ENCODE measurements at places on chromosomes 6 and 20.

DNA sequence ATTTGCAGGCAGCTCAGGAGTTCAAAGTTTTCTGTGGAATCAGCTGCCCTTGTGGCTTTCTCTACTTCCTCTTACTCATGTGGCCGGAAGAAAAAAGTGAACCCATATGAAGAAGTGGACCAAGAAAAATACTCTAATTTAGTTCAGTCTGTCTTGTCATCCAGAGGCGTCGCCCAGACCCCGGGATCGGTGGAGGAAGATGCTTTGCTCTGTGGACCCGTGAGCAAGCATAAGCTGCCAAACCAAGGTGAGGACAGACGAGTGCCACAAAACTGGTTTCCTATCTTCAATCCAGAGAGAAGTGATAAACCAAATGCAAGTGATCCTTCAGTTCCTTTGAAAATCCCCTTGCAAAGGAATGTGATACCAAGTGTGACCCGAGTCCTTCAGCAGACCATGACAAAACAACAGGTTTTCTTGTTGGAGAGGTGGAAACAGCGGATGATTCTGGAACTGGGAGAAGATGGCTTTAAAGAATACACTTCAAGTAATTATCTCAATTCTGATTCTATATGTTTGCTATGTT, 1.1 kb downstream of the MGME1 start:
- peak; percentile 82 for DNase-seq

DNA sequence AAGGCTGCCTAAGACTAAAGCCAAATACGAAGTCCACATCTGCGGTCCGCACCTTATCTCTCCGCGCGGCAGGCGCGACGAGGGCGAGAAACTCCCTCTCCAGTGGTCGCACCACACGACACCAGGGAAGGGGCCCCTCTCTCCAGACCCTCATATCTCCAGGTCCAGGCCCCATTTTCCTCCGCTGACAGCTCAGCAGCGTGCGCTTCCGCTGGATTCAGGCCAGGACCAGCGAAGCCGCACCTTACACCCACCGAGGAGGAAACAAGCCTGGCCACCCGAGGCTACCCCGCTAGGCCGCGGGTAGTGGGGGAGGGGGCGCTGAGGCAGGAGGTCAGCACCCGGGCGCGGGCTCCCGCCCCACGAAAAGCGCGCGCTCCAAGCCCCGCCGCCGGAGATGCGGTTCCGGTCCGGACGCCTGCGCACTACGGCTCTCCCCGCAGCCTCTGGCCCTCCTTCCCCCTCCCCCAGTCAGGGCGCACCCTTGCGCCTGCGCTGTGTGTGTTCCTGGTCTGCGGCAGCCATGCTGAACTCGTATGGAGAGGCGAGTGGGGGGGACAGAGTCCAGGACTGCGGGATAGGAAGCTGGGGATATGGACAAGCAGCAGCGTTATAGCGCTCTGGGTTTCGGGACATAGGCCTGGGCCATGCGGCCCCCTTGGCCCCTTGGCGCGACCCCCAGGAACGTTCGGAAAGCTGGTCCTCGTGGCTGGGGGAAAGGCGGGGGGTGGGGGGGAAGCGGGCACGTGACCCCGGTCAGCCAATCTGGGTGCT, at the start of gene BRD2:
Gene BRD2 (plus strand): TSS at position 502 of the 774 bp plus-strand sequence. CDS start 4,305 bp downstream, outside the sequence.
- peak; percentile 88 for DNase-seq

- DNase-seq = no peak
These were observed 402.6 kb downstream of the BCKDHB start for GRCh38 chr6:80508885-80509630.

DNA sequence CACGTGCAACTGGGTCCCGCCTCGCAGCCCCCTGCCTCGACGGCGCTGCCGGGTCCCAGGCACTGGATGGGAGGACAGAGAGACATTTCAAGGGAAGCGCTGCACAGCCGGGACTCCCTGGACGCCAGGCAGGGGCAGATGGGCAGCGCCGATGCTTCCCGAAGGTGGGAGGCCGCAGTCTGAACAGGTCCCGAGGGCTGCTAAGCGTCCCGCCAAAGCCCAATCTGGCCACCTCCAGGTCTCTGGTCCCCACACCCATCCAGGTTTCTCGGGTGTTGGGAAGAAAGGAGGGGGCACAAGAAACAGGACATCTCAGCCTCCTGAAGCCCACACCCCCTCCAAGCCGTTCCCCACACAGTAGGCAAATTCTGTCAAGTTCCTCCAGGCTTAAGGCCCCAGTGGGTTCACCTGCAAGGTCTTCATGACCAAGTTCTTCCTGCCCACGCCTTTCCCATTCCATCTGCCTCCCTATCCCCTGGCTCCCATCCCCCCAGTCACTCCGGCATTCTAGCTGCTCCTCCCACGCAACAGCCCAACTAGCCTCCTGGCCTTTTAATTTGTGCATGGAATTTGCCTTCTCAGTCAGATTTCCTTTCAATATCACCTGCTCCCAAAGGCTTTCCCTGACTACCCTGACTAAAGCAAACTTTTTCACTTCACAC, 5.4 kb upstream of the CPXM1 start:
- DNase-seq = no peak

- DNase-seq = no peak
These were observed 117.6 kb upstream of the UST start for GRCh38 chr6:148629181-148629580.

DNA sequence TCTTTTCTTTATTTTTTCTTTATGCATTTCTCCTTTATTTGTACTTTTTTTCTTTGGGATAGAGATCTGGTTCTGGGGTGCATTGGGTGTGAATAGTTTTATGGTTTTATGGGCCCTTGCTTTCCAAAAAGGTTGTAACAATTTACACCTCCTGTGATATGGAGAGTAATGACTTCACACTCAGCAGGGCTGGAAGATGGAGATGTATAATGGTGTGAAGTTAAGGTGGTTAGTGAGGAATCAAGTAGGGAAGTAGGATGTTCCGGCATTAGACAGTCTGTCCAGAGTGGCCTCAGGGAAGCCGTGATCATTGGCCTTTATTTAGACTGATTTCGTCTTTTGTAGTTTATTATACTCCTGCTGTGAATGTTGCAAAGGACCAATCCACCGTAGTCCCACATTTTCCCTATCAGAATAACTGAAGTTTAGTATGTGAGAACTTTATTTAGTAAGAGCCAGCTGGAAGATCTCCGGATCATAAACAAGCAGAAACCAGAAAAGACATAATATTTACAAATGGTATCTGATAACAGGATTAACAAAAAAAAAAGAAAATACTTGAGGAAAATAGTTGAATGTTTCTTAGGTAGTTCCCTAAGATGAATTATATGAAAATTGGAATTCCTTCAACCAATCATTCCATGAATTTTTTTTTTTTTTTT, 255.5 kb downstream of the TBC1D7 start:
- DNase-seq = no peak

- no peak for DNase-seq
These were observed 977.7 kb upstream of the SLC35B3 start for GRCh38 chr6:9412951-9413559.

All from GF-D8 (cell line).